ENCODE measurements at places on chromosomes 16 and 17.
A peak's percentile ranks its signal among the peaks of the same experiment; 100 is the strongest.

DNA sequence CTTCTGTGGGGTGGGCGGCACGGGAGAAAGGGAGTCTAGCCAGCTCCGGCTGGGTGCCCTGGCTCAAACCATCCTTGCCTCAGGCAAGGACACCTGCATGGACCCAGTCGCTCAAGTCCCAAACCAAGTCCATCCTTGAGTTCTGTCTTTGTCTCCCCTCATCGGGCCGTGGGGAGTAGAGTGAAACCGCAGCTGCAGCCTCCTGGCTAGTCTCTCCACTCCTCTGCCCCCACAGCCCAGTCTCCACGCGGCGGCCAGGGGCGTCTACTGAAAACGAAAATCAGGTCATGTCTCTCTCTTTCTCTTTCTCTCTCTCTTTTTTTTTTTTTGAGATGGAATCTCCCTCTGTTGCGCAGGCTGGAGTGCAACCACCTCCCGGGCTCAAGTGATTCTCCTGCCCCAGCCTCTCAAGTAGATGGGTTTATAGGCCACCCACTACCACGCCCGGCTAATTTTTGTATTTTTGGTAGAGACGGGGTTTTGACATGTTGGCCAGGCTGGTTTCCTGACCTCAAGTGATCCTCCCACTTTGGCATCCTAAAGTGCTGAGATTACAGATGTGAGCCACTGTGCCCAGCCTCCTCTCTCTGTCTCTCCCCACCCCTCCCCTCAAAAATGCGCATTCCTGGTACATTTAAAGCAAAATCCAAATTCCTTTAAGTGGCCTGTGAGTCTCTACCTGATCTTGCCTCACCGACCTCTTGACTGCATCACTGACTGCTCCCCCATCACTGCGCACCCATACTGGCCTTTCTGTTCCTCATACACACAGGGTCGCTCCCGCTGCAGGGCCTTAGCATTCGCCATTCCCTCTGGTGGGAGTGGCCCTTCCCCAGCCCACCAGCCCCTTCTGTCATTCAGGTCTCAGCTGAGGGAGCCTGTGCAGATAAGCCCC is 17.7 kb upstream of the RMI2 start:
- no peak for DNase-seq

GRCh38 chr17:13582776-13583547 is 18.8 kb downstream of the HS3ST3A1 start:
- peak; percentile 60 for DNase-seq

- no peak for DNase-seq
Measured at GRCh38 chr16:64375391-64375980, 746.4 kb downstream of the CDH11 start.

- no peak for DNase-seq
Measured at GRCh38 chr17:27457731-27458523, 1.7 kb downstream of the KSR1 start.

DNA sequence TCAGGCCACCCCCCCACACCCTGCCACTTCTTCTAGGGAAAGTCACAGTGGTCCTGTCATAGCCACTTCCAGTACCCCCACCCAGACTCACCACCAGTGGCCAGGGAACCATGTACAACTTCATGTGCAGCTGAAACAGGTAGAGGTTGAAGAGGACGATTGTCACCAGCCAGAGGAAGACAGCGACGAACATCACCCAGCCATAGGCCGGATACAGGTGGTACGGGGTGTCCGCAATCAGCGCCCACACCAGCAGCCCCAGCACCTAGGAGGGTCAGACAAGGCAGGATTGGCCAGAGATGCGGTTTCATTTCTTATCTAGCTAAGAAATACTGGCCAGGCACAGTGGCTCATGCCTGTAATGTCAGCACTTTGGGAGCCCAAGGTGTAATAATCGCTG is 16.7 kb downstream of the ARL2BP start:
- DNase-seq, result no peak

- DNase-seq, result no peak
Measured at GRCh38 chr16:15765880-15766279, 90.9 kb downstream of the MYH11 start.

- DNase-seq, result no peak
Measured at GRCh38 chr17:56136301-56136700, 17.0 kb upstream of the ANKFN1 start.

Data from AG04449 (cell line).